ENCODE measurements at places on chromosomes 2 and 18.

- no peak for DNase-seq
These were observed 212.1 kb downstream of the CDH2 start for GRCh38 chr18:27964811-27965210.

GRCh38 chr18:70030728-70031127 lies 83.1 kb upstream of the CD226 start:
- no peak for DNase-seq

- DNase-seq: no peak
These were observed 41.7 kb downstream of the NOL10 start for GRCh38 chr2:10647886-10648605.

DNA sequence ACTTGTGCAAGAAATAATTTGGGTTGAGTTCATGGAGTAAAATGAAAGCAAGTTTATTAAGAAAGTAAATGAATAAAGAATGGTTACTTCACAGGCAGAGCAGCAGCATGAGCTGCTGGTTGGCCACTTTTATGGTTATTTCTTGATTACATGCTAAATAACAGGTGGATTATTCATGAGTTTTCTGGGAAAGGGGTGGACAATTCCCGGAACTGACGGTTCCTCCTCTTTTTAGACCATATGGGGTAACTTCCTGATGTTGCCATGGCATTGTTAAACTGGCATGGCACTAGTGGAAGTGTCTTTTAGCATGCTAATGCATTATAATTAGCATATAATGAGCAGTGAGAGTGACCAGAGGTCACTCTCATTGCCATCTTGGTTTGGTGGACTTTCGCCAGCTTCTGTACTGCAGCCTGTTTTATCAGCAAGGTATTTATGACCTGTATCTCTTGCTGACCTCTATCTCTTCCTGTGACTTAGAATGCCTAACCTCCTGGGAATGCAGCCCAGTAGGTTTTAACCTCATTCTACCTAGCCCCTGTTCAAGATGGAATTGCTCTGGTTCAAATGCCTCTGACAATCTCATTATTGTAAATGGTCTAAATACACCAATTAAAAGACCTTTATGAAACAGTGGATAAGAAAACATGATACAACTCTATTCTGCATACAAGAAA lies 114.1 kb upstream of the FIGN start:
- no peak for DNase-seq

DNA sequence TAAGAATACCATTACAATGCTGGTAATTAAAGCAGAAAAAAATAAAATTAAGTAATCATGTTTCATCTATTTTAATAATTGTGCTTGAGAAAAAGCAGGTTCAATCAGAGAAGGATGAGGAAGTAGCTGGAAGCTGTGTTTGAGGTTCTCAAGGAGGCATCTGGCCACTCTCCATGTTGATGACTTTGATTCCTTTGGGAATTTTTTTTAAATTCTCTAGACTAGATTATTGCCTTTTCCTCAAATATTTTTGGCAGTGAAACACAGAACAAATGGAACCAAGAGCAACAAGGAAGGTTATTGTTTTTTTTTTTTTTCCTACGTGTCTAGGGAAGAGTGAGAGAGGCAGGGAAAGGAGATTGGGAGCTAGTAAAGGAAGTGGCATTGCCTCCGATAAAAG lies 99.9 kb upstream of the NRP2 start:
- DNase-seq: no peak

- no peak for DNase-seq
These were observed 6.1 kb upstream of the CCDC195 start for GRCh38 chr2:224722250-224722649.

DNA sequence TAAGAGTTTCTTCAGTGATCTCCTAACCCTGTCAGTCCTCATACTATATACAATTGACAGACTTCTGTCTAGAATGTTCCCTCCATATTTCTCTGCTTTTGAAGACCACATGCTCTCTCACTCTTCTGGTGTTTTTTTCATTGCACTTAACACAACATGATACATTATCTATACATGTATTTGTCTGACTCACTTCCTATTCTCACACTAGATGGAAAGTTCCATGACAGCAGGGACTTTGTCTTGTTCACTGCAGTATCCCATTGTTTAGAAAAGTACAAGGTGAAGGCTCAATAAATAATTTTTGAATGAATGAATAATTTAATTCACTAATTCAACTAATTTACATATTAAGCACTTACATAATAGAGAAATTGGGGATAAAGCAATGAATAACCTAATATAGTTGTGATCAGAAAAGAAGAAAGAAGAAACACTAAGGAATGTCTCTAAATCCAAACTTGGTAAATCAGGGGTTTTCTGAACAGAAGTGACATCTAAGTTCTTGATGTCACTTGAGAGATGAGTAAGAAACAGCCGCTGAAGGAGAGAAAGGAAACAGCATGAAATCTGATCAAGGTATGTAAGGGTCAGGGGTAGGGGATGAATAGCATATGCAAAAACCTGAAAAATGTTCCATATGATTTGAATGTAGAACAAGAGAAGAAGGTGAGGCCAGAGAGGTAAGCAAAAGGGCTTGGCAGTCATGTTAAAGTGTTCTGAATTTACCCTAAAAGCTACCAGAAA lies 42.4 kb downstream of the MBD2 start:
- no peak for DNase-seq

DNA sequence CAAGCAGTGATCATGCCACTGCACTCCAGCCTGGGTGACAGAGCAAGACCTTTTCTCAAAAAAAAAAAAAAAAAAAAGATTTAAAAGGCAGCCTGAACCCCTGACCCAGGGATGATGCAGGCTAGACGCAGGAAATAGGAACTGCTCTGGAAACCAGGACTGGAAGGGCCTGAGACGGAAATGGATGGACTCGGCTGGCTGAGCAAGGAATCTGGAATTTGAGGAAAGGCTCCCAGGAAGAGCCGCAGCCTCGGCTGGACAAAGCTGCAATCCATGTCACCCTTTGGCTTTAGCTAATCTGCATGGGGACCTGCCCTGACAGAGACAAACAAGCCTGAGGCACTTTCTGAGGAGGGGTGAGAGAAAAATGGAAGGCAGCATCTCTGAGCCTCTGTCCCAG lies 55.0 kb upstream of the DAPL1 start:
- no peak for DNase-seq

GRCh38 chr2:162317861-162318327 lies 590 bp downstream of the IFIH1 start:
- no peak for DNase-seq

GRCh38 chr2:68768461-68768860 lies 33.9 kb downstream of the ARHGAP25 start:
- DNase-seq: no peak

DNA sequence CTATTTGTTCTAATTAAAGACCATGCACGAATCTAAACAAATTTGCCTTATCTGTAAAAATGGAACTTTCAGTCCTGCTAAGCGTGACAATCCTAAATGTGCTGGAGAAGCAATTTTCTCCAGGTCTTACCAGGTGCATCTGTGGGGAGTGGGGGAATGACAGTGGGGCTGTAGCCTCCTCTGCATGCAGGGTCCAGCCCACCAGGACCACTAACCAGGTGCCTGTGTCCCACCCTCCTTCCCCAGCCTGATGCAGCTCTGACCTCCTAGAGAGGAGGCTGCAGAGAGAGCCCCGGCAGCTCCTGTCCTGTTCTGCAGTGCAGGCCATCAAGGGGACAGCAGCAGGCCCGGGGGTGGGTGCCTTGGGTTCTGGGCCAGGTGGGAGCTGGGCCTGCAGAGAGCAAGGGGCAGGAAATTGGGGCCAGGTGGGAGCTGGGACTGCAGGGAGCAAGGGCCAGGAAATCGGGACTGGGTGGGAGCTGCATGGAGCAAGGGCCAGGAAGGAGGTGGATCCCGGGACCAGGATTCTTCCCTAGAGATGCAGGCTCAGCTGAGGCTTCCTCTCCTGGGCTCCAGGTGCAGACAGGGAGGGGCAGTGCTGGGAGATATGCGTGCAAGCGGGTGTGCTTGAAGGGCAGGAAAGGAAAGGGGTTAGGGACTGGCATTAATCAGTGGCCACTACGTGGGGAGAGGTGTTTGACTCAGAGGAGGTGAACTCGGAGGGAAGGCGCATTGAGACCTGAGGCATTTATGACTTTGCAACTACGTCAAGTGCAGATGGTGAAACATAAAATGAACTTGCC lies 185.3 kb downstream of the ANKRD30B start:
- DNase-seq: no peak

DNA sequence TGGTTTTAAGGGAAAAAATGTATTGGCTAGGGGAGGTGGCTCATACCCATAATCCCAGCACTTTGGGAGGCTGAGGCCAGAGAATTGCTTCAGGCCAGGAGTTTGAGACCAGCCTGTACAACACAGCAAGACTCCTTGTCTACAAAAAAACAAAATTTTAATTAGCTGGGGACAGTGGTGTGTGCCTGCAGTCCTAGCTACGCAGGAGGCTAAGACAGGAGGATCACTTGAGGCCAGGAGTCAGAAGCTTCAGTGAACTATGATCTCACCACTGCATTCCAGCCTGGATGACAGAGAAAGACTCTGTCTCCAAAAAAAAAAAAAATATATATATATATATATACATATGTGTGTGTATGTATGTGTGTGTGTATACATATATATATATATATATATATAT lies 18.5 kb downstream of the CCDC88A start:
- DNase-seq: no peak

- DNase-seq: no peak
These were observed 2.9 kb upstream of the SEMA4C start for GRCh38 chr2:96872591-96873349.

DNA sequence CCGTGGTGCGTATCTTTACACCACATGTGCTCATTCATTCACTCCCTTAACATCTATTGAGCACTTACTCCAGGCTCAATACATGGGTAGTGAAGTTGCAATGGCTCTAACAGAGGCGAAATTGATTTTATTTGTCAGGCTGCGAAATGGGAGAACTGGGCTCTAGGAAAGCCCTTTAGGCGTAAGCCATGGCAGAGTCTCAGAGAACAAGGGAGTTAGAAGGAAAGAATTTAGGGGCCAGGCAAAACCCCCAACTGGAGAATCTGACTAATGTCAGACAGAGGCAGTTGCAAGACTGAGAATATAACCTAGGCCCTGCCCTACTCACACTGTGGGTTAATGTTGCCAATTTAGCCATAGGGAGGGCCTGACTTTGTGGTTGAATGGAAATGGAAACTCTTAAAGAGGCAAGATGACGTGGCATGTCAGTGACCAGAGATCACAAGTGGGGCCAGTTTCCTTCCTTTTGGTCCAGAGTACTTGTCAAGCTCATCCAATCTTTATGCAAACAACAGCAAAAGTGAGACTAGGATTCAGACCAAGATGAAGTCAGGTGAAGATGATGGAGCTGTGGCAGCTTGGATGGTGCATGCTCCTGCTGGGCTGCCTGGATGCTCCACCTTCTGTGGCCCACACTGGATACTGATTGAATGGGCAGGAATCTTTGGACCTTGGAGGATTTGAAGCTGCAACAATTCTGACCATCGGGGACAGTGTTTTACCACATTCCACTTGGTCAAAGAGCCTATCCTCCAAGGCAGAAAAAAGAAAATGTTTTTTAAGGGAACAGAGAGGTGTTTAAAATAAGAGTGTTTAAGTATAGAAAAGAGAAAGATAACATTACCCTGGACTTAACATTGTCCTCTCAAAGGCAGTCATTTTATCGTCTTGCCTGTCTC lies 92.2 kb downstream of the CAPN13 start:
- DNase-seq: no peak

DNA sequence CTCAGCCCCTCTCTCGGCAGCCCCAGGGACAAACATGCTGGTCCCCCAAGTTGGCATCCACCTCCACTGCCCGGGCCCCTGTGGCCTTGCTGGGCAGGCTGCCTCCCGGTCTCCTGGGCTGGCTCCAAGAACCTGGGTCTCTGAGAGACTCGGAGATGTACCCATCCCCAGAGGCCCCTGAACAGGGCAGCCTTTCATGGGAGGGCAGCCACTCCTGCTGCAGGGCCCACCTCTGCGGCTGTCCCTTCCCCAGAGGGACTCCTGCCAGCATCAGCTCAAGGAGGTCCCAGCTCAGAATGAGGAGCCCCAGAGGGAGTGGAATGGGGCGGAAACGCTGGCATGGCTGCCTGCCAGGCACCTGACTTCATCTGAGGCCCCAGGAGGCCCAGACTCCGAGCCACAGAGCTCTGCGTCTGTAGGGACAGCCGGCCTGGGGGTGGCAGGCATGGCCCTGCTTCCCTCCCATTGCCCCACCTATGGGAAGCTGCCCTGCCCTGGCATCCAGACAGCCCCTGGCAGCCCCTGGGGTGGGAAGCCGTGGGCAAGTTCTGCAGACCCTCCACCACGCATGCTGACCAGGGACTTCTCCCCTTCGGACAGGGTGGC lies 857 bp upstream of the CROCC2 start:
- no peak for DNase-seq

- DNase-seq: no peak
These were observed 69.4 kb downstream of the RHOB start for GRCh38 chr2:20516291-20516645.

DNA sequence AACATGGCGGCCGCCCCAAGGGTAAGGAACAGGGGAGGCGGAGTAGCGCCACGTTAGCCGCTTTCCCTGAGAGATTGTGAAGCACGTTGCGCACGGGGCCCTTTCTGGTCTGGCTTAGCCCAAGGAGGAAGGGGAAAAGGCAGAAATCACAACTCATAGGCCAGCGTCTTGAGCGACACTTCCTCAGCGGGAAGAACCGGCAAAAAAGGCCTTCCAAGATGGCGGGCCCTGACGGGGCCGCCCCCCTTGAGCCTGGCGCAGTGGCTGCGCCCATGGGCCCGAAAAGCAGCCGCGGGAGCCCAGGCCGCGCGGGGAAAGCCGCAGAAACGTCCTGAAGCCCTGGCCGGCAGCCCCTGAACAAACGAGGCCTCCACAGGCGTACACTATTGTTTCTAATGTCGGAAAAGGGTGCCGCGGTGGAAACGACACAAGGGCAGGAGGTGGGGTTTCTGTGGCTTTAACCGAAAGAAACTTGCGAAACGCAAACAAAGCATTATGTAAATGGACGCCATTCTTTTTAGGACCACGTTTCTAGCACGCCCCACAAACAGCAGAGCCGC lies 919 bp upstream of the PCBP1 start:
- peak; percentile 34 for DNase-seq

GRCh38 chr2:110732422-110733413 lies at the start of gene ACOXL:
Gene ACOXL, plus strand, starts transcription at chr2:110732573. Its CDS starts 35,817 bp downstream, at chr2:110768390.
- no peak for DNase-seq

- DNase-seq: no peak
These were observed 82.6 kb downstream of the THADA start for GRCh38 chr2:43513216-43513615.

DNA sequence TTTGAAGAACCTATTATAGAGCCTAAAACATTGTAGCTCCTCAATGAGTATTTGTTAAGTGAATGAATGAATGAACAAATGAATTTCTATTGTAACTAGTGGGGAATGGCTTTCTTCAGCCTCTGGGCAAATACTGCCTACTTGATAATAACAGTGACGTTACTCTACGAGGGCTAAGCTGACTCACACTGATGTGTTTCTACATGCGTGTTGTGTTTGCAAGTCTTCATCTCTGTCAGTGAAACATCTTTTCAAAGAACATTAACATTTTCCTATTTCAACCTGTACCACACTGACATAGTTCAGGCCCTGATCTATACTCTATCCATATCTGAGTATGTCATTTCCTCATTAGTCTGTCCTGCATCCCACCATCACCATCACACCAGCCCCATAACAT lies 319.9 kb upstream of the ACVR2A start:
- DNase-seq: no peak
